ENCODE measurements at places on chromosomes 3 and 15.

DNA sequence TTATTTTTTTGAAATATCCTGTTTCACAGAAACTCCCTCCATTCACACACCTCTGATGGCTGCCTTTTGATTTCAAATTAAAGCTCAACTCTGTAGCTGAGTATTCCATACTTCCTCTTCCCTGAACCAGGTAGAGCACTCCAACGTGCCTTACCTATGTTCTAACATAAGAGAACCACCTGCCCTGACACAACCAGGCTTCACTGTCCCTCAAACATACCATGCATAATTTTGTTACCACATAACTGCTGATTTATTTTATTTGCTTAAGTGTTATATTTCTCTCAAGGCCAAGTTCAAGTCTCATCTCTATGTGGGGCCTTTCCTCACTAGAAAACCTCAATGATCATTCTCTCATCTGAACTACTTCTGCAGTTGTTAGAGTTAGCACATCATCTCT, 209.7 kb downstream of the P3H2 start:
- no peak for DNase-seq

GRCh38 chr3:81199587-81199986, 561.9 kb downstream of the GBE1 start:
- DNase-seq = no peak

DNA sequence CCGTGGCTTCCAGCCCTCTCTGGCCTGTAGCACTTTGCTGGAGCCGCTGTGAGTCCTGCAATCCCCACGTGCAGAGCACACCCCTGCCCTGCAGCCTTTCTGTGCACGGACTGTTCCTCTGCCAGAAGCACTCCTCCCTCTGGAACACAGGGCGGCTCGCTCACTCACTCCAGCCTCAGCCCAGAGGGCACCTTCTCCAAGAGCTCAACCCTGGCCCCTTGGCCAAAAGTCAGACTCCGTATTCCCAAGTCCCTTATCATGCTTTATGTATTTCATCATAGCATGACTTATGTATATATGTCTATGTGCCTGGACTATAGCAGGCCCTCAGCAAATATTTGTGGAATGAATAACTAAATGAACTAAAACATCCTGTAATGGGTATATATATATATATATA, 63.2 kb downstream of the ASB7 start:
- DNase-seq = no peak

DNA sequence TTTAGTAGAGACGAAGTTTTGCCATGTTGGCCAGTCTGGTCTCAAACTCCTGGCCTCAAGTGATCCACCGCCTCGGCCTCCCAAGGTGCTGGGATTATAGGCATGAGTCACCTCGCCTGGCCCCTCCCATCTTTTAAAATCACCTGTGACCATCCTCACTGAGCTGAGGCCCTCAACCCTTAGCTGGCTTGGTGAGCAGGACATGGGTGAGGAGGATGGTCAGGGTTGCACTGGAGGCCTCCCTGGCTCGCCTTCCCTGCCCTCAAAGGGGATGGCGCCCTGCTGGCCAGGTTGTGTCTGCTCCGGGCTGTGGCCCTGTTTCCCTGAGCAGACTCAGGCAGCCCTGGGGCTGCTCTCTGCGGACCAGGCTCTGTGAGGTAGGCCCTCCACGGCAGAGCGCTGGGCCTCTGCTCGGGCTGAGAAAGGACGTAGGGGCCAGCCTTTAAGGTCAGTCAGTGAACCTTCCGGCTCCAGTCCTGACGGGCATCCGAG, 33.7 kb downstream of the SYNM start:
- no peak for DNase-seq

DNA sequence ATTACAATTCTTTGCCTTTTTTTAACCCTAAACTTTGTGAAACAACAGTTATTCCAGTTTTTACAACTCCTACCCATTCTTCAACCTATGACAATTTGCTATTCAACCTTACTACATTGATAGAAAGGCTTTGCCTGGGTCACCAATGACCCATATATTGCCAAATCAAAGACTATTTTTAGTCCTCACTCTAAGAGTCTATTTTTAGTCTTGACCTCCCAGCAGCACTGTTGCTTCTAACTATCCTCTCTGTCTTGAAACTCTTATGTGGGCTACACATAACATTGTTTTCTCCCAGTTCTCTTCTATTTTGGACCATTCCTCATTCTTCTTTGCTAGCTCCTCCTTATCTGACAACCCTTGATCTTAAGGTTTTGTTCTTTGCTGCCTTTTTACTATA, 71.4 kb downstream of the C3orf80 start:
- no peak for DNase-seq

Data from activated T-helper 9 cell treated with anti-CD3 and anti-CD28 coated beads, Interleukin-2, amount 50 U/mL, for 16 hours (primary cell).